ENCODE measurements at places on chromosomes 1 and 21.

- no peak for DNase-seq
Observed at GRCh38 chr1:234684856-234685255, 74.9 kb upstream of the IRF2BP2 start.

DNA sequence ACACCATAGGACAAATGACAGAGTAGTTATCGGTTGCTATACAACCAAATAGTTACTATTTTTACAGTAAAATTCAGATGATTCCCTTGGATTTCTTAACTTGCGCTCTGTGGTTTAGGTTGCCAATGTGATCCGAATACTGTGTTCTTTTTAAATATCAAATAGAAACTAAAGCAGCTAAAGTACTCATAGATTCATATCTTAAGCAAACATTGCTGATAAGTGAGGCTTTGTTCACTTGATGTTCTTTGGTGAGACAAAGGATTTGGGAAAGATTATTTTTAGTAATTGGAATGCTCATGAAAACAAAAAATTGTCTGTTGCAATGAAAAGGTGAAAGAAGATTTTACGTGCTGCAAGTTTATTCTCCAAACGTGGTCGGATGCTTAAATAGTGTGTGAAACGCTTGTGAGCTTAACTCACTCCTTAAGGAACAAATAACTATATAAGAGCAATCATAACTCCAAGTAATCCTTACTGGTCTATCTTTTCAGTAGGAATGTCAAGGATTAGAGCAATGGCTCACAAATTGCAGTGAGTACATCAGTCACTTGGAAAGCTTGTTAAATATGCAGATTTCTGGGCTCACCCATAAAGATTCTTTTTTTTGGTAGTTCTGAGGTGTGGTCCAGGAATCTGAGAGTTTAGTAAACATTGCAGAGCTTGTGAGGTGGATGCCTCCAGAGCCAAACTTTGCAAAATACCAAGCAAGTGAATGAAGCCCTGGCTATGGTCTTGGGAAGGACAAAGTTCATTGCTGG lies 31.8 kb upstream of the PDC start:
- DNase-seq, result no peak

GRCh38 chr21:38533887-38534286 lies 35.6 kb upstream of the ERG start:
- DNase-seq, result no peak

GRCh38 chr1:24393892-24394291 lies 19.7 kb downstream of the STPG1 start:
- no peak for DNase-seq

DNA sequence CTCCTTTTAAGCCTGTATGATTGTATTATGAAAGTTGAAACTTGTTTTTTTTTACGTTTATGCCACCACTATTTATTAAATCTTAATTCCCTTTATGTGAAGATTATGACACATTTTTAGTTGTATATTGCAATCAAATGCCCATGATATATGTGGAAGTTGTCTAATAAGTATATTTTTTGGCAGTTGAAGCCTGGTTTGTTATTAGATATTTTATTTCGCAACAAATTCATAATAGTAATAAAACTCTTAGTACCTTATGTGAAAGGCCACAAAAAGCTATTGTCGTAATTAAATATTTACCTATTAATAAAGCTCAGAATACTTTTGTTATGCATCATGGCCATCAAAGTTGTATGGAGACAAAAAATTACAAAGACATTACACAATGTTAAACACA lies 386.8 kb downstream of the NCAM2 start:
- DNase-seq, result no peak

DNA sequence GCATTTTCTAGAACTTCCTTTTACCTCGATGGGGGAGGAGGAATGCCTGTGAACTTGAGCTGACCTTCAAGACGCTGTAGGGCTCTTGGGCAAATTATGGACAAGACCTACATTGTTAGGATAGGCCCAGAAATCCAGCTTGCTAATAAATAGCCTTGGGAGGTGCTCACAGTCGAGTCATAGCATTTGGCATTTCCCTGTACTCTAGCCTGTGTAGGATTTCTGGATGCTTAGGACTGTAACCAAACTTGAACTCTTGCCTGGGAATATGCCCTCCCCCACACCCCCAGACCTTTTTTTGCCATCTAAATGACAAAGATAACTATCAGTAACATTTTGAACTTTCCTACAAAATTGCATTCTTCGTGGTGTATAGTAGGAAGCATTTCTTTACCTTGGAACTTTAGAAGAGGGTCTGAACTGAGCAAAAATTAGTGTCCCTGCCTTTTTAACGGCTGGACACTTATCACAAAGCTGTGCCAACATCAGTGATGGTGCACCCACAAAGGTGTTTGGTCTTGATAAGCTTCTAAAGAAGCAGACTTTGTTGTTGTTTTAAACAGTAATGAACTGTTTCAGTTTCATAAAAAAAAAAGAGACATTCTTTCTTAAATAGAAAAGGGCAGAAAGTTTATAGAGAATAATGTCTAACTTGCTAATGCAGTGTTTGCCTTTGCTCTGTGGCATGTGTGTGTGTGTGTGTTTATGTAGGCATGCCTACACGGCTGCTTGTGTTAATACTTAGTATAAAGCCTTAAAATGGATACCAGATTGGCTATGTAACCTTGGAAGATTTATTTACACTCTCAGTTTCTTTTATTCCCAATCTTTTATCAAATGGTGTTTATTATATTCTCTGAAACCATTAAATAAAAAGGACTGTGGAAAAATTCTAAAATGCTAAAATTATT lies 88.2 kb downstream of the NFIA start:
- no peak for DNase-seq

DNA sequence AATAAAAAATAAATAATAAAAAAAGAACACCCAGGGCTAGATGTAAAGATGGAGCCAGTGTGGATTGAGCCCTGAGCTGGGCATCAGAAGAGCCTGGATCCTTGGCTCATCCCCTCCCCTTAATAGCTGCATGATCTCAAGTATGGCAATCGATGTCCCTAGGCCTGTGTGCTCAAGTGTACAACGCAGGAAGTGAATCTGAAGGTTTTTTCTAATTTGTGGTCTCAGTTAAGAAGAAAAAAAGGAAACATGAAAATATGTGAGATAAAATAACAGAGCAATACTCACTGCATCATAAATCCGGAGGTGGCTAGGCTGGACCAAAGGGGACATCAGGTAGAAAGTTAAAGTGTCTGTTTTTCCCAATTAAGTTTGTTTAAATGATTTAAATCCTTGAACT lies 47.3 kb upstream of the SLC44A3 start:
- DNase-seq, result no peak

DNA sequence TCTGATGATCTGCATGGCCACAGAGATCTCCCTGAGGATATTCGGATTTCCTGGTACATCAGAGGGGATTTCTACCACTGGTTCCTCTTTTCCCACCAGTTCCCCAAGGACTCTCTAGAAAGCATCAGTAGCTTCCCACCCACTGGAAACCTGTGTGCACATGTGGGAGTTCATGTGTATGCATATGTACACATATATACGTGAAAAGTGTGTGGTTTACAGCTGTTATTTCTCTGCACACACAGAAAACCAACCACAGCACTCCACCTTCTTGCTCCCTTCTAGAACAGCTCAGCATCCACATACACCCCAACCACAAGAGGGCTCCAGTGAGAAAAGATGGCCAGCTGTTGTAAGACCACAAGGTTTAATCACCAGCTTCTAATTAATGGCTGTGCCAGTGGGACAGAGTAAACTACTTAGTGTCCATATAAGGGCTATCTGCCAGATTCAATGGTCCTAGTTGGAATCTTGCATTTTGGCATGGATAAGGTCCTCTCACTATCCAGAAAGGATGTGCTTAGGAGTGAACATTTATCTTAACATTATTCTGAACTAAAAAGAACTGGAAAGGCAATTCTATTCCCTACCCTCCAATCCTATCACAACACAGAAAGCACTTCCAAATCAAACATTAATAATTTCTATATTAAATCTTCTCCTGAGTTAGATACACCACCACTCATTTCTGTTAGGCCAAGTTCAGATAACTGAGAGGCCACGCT lies 24.1 kb downstream of the GPR3 start:
- DNase-seq, result peak; percentile 30

DNA sequence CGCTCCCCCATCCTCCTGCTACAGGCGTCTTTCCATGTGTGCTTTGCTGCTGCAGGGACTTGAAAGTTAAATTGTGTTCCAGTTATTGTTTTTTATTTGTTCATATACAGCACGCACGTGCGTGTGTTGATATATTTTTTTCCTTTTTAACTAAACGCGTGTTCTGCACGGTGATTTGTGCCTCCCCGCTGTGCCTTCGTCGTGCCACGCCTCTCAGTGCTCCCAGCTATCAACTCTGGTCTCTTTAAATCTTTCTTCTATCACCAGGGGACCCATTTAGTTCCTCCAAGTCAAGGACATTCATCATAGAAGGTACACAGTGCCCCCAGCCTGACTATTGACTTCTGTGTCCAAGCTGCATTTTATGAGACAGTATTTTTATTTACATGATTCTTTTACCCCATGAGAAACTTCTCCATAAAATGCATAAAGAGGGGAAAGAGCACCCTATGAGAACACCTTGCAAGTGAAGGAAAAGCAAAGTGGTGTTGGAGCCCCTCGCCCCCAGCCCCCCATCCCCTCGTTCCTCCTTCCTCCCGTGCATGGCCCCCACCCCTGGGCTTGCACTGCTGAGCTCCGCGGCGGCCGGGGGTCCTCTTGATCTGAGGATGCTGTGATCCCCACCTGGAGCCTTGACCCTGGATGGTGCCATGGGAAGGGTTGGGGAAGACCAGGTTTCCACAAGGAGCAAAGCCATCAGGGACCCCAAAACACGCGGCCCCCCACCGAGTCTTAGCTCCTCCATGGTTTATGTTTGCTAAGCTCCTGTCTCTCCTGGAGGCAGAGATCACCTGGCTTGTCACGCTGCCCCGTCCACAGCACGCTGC lies 45.5 kb downstream of the KCNAB2 start:
- DNase-seq, result no peak

- DNase-seq, result no peak
Observed at GRCh38 chr1:220769205-220769604, 17.5 kb upstream of the MTARC1 start.

GRCh38 chr1:110390692-110391245 lies at the start of gene SLC16A4:
Gene SLC16A4, minus strand, starts transcription at chr1:110391026. Its CDS starts 1,703 bp downstream, at chr1:110389323.
- DNase-seq, result peak; percentile 68

DNA sequence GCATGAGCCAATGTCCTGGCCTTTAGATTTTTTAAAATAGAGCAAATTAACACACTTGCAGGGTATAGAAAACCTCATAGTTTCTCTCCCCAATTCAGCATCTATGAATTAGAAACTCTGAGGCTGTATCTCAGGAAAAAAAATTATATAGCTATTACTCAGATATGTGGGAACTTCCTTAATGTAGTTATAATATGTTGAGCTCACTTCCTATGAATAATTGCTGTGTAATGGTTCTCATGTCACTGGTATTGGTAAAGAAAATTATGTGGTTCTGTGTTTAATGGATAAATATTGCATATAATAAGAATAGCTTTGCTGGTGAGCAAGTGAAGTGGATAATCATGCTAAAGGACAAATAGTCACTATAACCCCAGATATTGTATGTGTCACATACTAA lies 2019.8 kb downstream of the NCAM2 start:
- DNase-seq, result no peak

DNA sequence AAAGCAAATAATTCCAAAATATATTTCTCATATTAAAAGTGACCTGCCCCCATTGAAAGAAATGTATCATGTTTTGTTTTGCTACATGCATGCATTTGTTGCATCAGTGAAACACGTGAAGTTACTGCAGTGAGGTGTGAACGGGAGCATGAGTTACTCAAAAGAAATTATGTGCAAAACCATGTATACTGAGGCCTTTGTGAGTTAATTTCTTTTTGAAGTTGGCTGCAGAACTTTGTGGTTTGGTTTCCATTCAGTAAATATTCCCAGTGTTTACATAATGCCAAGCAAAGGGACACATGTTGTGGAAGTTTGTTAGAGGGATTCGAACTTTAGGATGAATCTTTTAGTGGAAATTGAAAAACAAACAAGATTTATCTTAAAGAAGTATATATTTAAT lies 619.4 kb upstream of the ADAMTS5 start:
- no peak for DNase-seq

GRCh38 chr1:167071286-167071685 lies 18.9 kb downstream of the GPA33 start:
- no peak for DNase-seq

DNA sequence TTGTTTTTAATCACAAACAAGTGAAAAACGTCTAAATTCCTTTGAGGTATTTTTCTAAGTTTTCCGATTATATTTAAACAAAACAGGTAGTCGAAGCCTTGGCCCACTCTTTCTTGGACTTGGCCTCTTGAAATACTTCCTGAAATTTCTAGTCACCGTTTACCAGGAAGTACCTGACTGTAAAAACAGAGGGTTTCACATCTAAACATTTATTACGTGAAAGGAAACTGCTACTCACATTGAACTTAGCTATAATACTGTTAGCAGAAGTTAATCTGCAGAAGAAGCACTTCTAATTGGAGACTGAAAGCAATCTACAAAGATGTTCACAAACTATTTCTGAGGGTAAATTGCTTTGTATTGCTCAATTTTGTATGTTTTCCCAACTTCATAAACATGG lies 526.0 kb upstream of the ADGRL4 start:
- DNase-seq, result no peak

DNA sequence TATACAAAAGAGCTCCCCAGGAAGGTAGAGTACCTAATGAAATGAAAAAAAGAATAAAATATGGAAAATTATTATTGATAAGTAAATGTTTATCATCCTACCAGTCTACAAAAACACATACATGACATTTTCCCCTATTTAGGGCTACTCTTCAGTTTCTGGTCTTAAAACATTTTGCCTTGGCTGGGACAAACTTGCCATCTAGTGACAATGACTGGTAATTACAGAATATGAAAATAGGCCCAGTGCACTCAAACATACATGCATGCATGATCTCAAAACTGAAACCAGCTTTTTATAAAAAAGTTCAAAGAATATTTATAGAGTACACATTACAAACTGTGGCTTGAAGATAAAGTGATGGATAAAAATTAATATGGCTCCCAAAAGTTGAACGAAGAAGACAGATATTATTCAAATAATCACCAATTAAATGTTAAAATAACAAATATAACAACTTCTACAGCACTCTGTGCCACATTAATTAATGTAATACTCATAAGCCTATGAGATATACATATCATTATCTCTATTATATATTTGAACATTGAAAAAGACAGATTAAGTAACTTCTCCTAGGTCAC lies 10.5 kb upstream of the RNPC3 start:
- DNase-seq, result peak; percentile 16
